Activated T-helper 1 cell treated with anti-CD3 and anti-CD28 coated beads, Interleukin-2, amount 50 U/mL, for 16 hours (primary cell): ENCODE measurements at places on chromosomes 6 and 20.
A peak's percentile ranks its signal among the peaks of the same experiment; 100 is the strongest.

DNA sequence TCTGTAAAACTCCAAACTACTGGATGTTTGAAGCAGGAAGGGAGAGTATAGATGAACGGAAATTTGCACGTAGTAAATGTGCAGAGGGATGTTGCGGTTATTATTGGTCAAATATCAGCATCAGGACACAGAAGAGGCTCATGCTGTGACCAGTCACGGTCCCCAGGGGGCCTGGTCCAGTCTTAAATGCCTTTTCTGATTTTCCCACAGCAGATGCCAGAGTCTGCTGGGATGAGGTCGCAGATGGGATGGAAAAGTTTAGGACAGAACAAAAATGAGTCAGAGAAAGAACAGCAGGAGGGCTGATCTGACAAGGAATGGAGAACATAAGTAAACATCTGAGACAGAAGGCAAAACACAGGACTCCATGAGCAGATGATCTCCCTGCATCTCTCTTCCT, 11.7 kb upstream of the SIRPG start:
- no peak for DNase-seq

DNA sequence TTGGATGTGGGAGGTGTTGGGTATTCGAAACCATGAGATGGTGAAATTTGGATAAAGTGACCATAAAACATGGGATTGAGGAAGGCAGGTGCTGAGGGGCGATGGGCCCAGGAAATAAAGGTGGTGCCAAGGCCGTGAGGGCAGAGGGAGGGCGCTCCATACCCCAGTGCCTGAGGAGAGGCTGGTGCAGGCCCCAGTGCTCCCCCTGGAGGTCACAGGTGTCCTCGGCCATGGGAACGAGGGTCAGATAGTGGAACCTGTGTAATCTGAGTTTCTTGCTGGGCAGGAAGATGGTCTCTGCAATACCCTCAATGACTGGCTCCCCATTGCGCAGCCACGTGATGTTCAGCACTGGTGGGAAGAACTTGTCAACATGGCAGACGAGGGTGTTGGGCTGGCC, 16.2 kb downstream of the HLA-DPB1 start:
- peak; percentile 21 for DNase-seq

GRCh38 chr6:1686117-1687098, 76.7 kb downstream of the FOXC1 start:
- DNase-seq: no peak

GRCh38 chr6:169115632-169116031, 138.0 kb downstream of the THBS2 start:
- DNase-seq: no peak

- no peak for DNase-seq
Observed at GRCh38 chr20:652615-653109, 338 bp downstream of the SRXN1 start.

DNA sequence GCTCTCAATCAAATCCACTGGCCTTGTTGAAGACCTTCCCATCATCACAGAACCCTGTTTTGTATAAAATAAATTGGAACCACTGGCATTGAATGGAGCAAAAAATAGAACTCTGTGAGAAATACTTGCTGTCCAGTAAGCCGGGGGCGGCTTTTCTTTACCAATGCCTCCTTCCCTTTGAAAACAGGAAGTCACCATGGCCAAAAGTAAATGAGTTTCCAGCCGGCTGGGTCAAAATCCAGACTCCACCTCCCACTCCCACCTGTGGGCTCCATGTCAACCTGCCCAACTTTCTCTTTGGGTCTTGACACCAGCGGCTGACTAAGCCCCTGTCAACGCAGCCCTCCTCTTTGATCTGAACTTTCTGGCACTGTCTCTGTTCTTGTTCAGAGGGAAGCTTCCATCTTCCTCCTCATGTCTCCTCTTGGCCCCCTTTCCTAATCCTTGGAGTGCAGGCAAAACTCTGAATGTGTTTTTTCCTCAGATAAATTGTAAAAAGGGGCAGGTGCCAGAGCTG, 95.2 kb downstream of the TFAP2C start:
- no peak for DNase-seq
